ENCODE measurements at places on chromosomes 13 and 19.

- DNase-seq: no peak
These were observed at the start of gene ISYNA1 for GRCh38 chr19:18437491-18438330. TSS of gene ISYNA1 (minus strand) at chr19:18438133. CDS start at chr19:18437979, 154 bp downstream.

- no peak for DNase-seq
These were observed 68.7 kb downstream of the ING1 start for GRCh38 chr13:110782185-110782584.

DNA sequence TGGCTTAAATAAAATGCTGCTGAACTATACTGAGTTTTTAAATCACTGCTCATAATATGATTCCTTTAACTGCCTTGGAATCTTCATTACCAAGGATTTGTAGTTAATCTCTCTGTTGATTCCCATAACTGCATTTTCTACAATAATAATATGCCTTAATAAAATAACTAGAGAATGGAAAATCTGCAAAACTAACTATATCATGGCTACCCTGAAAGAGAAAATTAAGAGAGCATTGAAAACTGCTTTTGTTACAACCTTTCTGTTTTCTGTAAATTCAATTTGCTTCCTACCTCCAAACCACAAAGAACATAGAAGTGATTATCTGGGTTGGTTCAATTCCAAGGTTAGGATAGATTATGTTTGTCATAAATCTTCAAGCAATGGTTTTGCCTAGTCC, 202.8 kb upstream of the ATXN8OS start:
- DNase-seq: no peak

DNA sequence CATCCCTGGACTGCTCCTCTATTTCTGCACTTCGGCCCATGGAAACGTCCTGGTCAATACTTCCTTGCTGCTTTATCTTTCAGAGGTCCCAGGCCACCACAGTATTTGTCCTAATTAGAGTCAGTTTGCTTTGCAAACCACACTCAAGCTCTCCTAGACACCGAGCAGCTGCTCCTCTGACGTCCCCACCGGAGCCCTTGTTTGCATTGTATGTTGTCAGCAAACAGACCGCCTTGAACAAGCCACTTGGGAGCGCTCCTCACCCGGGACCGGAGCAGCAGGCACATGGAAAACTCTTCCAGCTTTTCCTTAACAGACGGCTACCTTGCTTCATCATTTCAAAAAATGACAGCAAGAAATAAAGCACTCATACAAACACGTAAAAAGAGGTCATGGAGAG, 51.5 kb upstream of the GTF3A start:
- DNase-seq: no peak

GRCh38 chr13:40480915-40481516, 185.4 kb downstream of the FOXO1 start:
- no peak for DNase-seq
